NCI-H446 treated with DMSO at 0.1 percent for 48 hours (cell line): ENCODE measurements at places on chromosomes 11 and 22.

DNA sequence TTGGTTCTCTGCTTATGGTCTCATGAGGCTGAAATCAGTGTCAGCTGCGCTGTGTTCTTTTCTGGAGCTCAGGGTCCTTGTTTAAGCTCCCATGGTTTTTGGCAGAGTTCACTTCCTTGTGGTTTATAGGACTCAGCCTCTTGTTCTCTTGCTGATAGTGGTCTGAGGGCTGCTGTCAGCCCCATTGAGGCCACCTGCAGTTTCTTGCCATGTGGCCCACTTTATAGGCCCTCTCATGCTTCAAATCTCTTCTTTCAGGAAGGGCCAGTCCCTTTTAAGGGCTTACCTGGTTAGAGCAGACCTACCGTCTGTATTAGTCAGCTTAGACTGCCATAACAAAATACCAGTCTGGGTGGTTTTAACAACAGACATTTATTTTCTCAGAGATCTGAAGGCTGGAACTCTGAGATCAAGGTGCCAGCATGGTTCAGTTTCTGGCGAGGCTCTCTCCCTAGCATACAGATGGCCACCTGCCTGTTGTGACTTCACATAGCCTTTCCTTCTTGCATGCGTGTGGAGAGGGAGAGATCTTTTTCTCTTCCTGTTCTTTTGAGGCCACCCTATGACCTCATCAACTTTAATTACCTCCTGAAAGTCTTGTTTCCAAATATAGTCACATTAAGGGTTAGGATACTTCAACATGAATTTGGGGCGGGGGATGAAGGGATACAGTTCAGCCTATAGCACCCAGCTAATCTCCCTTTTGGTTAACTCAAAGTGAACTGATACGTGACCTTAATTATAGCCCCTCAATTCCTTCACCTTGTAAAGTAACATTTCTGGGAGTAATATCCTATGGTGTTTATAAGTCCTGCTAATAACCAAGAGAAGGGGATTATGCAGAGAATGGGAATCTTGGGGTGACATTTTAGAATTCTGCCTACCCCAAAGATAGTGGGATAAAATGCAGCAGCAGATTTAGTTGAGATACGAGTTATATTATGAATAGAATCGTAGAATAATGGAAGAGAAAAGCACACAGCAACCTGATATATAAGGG is 131.8 kb downstream of the UVRAG start:
- DNase-seq, result peak; percentile 58

DNA sequence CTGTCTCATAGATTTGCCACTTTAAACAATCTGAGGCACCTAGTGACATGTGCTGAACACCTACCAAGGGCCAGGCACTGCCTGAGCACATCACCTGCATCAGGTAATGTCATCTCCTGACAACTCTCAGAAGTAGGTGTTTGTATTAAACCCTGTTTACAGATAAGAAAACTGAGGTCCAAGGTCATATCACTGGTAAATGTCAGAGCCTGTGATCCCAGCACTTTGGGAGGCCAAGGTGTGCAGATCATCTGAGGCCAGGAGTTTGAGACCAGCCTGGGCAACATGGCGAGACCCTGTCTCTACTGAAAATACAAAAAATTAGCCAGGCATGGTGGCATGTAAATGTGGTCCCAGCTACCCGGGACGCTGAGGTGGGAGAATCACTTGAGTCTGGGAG is 39.1 kb upstream of the ACCSL start:
- DNase-seq, result no peak

DNA sequence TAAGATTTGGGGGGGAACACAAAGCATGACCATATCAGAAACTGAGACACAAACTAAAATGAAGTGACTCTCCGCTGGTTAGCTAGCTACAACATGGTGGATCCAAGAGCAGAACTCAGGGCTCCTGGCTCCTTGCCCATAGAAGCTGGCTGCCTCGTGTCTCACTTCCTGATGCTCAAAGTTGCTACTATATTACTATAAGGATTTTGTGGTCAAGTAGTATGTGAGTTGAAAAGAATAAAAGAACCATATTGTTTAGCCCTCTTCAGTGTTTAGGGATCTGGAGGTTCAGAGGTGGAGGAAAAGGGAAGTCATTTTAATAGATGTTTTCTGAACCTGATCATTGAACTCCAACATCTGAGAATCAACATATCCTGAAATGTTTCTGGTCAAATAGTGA is 16.9 kb upstream of the SIK2 start:
- no peak for DNase-seq

DNA sequence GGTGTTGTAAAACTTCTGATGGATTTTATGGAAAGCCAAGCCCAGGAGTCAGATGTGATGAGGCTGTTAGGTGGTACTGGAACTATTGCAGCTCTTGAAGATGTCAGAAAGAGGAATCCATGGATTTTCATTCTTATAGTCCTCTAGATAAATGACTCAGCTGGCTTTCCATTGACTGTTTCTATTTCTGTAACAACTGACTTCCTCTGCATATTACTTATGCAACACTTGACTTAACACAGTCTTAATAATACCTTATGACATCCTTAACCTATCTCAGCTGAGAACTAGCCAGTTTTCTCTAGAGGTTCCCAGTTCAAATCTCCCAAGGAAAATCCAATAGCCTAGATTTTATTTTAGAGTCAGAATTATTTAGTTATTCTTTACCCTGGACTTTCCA is 263.8 kb downstream of the LUZP2 start:
- no peak for DNase-seq

DNA sequence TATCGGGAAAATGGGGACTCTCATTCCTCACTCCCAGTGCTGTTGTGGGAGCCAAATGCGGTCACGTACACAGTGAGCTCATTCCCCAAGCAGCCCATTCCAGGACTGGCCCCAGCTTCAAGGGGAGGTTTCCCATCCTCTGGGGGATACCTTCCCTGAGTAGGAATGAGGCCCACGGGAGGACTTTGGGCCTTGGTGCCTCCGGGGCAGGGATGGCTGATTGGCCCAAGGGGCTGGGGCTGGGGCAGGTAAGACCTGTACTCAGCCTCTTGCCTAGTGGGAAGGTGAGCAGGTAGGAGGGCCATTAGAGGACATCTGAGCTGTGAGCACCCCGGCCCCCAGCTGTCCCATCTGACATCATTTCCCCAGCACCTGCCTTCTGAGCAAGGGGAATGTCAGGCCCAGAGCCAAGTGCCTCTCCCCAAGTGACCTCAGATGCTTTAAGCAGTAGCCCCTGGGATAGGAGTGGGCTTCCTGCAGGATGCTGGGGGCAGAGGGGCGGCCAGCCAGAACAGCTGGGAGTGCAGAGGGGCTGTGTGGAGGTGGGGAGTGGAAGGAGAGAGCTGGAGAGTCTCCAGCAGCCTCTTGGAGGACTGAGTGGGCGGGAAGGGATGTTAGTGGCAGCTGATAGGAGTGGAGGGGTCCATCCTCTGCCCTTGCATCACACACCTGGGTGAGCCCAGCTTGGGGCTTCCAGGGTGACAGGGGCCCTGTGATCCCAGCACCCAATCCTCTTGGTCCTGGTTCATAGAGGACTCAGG is 58.4 kb downstream of the CD82 start:
- no peak for DNase-seq

GRCh38 chr22:21103633-21104032 is 57.9 kb downstream of the LRRC74B start:
- no peak for DNase-seq

DNA sequence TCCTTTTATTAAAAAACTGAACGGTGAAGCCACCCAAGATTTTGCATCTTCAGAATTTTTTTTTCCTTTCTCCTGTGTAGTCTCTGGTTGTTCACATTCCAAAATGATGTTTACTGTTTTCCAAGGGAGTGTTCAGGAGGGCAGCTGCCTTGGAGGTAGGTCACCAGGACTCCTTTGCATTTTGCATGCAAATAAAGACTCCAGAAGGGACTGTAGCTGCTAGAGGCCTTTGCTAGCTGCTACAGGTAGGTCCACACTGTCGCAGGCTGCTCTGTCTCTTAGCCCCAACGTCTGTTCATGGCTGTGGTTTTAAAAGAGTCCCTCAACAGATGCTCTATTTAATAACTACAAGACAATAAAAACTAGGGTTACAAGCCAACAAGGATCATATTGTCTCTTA is 11.4 kb downstream of the CTSC start:
- DNase-seq, result no peak

DNA sequence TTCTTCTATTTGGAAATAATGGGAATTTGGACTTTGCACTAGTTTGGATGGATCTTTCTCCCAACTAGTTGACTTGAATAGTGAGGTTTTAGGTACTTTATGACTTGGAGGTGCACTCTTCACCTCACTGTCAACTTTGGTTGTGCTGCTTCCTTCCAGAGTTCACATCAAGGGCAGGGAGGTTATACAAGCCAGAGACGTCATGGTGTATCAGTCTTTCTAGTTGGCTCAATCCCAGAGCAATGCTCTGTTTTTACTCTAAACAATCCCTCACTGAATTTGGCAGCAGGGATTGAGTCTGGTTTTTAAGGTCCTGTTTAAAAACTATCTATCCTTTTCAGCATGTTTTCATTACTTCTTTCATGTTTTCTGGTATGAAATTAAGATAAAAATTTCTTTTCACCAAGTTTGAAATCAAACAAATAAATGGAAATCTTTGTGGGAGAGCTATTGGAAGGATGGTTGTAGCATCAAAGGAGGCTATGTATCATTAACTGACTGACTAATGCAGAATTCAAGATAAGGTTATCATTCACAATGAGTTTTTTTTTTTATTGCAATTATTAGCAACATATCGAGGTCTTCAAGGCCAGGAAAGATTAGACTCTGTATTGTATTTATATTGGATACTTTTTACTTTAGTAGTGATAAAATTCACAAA is 28.0 kb upstream of the ZBED5 start:
- peak; percentile 8 for DNase-seq

DNA sequence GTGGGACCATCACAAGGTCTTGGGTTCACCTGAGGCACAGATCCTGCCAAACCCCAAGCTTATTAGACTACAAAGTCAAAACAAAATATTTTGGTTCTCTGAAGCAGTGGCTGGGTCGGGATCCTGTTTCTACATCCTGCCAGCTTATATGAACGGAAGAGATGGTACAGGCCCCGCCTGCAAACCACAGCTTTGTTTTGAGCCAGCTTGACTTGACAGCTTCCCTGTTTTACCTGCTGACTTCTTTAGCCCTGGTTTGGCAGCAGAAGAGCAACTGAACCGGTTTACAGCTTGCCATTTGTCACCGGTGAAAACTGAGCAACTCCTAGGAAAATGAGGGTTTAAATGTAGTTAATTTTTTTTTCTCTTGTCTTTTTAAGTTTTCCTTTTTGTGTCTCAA is 11.4 kb downstream of the PACS1 start:
- DNase-seq, result no peak

GRCh38 chr11:26522912-26523610 is 49.0 kb downstream of the MUC15 start:
- no peak for DNase-seq

DNA sequence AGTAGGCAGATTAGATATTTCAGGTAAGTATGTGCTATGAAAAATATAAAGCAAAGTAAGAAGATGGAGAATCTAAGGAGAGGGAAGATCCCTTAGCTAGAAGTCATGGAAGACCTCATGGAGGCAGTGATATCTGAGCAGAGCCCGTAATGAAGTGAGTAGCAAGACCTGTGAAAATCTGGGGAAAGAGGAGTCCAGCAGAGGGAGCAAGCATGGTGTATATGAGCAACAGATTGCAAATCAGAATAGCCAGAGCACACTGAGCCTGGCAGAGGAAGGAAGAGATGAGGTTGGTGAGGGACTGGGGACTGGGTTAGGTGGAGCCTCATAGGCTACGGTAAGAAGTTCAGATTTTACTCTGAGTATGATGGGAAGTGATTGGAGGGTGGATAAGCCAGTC is 9.4 kb downstream of the LHFPL7 start:
- DNase-seq, result no peak

DNA sequence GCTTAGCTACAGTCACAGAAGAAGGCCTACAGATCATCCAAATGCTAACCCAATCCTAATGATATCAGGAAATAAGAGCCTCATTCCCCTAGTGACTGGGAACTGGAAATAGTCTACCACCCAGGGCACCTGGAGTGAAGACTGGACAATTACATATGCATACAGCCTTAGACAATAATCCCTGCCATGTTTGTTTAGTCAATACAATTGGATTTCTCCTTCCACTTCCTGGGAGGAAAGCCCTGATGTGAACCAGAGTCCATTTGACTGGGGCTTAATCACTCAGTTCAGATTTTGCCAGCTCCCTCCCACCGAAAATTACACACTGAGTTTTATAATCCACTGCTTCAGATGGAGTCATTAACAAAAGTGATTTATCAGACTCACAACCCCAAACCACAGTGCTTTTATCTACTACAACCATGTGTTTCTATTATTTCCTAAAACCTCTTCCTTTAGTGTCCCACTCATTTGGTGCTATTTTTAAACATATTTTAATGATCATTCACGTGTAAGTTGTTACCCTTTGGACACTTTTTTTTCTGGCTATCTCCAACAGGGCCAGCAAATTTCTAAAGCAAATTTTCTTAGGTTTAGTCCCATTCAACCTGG is 29.9 kb downstream of the CWF19L2 start:
- no peak for DNase-seq

DNA sequence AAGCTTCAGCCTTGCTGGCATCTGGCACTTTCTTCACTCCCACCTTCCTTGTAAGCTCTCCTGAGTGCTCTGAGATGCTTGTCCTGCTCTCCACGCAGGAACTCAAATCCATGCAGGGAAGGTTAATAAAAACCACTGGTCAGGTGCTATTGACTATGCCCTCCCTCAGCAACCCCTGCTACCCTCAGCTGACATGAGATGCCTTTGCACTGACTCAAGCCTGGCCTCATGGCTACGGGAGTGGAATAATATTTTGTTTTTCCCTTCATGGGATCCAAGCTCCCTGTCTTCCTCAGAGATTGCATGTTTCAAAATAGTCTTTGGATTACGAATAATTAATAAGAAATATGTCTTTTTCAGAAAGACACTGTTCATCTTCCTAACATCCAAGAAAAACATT is 31.7 kb upstream of the ABCC8 start:
- DNase-seq, result no peak
